ENCODE measurements at places on chromosomes 1 and 21.

GRCh38 chr1:63739452-63739851, 34.4 kb upstream of the ROR1 start:
- DNase-seq: no peak

- no peak for DNase-seq
Measured at GRCh38 chr21:38490411-38491020, 7.8 kb downstream of the ERG start.

DNA sequence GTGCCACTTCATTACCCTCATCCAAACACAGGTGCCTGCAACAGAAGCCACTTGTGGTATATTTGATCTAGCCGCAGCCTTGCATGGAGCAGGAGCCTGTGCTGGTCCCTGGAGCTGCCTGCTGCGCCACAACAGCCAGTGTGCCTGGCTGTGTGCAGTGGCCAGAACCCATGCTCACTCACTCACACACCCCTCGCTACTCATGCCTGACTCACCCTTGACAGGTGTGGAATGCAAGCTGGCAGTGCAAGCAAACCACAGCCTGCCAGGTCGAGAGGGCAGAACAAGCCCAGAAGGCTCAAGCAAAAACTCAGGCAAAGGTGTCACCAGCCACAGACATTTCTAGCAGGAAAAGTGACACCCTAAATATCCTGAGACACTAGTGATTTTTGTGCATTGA, 1510.9 kb downstream of the KCNT2 start:
- no peak for DNase-seq

GRCh38 chr1:104238991-104239390, 489.3 kb downstream of the AMY1C start:
- DNase-seq: no peak

DNA sequence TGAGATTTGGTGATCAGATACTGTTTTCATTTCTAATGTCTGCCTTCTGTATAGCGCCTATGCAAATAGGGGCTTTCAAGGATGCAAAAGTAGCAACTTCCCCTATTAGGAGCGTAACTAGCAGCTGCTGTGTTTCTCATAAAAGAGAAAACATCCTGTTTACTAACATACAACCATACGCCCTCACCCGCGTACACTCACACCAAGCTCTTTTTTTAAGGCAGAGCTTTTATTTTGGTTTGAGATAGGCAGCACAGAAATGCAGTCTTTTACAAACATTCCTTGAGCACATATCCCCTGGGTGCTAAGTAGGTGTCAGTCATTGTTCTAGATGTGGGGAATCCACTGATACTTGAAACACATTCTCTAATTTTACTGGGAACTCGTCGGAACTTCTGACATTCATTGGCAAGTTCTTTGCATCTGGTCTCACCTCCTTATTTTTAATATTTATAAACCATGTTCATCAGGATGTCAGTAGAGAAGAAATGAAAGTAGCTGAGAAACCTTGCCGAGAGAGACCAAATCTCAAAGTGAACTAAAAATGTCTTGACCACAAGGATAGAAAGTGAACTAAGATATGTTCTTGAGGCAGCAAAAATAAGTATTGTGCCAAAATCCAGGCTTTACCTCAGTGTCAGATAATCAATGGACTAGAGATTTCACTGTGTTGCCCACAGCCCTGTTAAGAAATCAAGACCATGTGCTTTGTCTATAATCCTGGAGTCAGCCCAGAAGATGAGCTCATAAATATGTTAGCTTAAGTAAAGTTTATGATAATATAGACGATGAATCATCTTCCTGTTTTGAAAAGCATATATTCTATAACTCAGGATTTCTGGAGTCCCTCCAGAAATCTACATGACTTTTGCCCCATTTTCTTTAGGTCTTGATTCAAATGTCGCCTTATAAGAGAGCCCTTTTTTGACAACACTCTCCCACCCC, 350.9 kb downstream of the ST6GALNAC3 start:
- no peak for DNase-seq

GRCh38 chr1:15900662-15901279, 53.3 kb downstream of the SPEN start:
- no peak for DNase-seq

DNA sequence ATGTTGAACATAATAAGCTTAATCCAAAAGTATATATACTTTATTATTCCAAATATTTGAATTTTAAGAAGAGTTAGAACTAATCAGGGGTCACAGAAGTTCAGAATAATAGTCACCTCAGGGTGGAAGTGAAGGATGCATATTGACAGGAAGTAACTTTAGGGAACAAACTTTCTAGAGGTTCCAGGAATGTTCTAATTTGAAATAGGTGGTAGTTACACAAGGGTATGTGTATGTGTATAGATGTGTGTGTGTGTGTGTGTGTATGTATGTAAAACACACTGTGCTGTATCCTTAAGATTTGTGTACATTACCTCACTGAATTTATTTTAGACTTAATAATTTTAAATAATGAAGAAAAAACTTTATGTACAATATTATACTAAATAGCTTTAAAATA, 110.4 kb downstream of the ACBD6 start:
- no peak for DNase-seq

- no peak for DNase-seq
Measured at GRCh38 chr1:214018386-214019268, 30.9 kb downstream of the PROX1 start.

GRCh38 chr1:203353486-203353885, 2.6 kb upstream of the FMOD start:
- no peak for DNase-seq

DNA sequence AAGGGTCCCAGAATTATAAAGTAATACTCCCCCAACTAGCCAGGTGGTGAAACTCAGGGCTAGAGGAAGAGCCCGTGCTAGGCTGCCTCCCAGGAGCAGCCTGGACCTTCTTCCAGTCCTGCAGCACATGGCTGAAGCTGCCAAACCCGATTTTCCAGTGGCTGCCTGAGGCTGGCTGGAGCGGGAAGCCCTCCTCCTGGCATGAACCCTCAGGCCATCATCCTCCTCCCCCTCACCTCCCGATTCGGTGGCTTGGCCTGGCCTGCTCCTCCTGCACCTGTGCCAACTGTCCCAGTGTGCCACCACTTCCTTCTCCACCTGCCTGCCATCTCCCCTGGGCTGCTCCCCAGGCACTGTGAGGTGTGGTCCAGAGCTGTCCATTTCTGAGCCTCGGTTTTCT, 3.0 kb upstream of the TSPAN1 start:
- DNase-seq: no peak

GRCh38 chr1:52857443-52857842, 14.9 kb downstream of the ZYG11A start:
- no peak for DNase-seq

DNA sequence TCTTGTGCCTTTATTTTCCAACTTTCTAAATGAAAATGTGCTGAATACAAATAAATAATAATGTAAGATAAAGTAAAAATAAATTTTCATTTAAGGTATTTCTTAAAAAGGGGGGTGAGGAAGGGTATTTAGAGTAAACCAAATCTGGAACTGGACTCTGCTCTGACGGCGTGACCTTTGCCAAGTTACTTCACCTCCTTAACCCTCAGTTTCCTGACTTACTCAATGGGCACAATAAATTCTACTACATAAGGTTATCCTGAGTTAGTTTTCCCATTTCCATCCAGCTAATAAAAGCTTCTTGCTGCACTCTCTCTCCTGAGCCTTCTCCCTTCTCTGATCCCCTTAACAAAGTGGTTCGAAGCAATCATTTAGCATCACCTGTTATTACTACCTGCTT, 93.9 kb downstream of the NID1 start:
- DNase-seq: no peak

GRCh38 chr1:12083766-12084165, 20.7 kb downstream of the TNFRSF8 start:
- DNase-seq: no peak

GRCh38 chr1:212452323-212453155, 19.8 kb downstream of the NENF start:
- DNase-seq: no peak

DNA sequence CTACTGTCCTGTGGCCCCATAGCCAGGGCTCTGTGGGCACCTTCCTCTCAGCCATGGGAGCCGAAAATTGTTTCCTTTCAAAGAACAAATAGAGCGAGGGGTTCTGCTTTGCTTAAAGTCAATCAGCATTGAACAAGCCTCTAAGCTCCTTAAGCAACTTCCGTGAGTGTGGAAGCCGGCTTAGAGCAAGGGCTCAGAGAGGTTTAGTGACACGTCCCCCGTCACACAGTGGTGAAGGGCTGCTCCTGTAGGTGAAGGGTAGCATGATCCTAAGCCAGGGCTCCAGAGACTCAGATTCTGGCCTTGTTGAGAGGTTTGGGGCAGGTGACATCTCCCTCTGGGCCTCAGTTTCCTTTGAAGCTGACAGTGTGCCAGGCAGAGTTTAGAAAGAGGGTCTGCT, 94.0 kb upstream of the WNT4 start:
- DNase-seq: no peak

DNA sequence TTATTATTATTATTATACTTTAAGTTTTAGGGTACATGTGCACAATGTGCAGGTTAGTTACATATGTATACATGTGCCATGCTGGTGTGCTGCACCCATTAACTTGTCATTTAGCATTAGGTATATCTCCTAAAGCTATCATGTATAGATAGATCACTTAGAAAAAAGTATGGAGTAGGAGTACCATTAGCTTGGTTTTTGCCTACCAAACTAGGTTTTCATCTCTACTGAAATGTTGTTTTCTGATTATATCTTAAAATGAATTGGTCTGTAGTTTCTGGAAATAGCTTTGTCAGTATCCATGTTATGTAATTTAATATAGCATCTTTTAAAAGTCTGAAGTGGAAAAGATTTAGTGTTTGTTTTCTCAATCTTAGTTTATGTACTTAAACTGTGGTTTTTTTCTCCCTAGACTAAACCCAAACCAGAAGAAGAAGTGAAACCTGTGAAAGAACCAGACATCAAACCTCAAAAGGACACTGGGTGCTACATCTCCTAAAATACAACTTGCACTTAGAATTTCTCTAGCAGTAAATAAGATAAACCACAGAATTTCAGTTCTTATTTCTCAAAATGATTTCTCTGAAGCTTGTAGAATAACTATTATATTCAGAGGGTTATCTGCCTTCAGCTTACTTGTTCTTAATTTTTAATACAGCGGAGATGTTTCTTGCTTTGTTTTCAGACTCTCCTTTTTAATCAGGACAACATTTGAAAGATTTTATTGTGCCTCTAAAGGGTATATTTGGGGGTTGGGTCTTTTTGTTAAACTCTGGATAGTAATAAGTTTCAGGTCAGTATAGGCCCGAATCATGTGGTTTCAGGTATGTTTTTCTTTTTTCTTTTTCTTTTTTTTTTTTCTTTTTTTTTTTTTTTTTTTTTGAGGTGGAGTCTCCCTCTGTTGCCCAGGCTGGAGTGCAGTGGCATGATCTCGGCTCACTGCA, 4.5 kb upstream of the FAM177B start:
- no peak for DNase-seq

DNA sequence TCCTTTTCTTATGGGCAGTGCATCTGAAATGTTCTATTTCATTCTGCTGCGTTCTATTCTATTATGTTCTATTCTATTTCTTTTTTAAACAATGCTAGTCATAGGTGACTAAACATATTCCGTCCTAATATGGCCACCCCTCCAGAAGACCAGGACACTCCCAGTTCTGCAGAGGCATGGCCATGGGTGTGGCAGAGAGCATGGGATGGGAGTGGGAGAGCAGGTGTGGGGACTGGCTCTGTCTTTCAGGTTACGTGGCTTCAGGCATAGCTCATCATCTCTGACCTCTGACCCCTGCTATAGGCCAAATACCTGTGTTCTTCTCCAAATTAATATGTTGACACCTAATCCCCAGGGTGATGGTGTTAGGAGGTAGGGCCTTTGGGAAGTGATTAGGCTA, 33.4 kb upstream of the TLR5 start:
- no peak for DNase-seq

DNA sequence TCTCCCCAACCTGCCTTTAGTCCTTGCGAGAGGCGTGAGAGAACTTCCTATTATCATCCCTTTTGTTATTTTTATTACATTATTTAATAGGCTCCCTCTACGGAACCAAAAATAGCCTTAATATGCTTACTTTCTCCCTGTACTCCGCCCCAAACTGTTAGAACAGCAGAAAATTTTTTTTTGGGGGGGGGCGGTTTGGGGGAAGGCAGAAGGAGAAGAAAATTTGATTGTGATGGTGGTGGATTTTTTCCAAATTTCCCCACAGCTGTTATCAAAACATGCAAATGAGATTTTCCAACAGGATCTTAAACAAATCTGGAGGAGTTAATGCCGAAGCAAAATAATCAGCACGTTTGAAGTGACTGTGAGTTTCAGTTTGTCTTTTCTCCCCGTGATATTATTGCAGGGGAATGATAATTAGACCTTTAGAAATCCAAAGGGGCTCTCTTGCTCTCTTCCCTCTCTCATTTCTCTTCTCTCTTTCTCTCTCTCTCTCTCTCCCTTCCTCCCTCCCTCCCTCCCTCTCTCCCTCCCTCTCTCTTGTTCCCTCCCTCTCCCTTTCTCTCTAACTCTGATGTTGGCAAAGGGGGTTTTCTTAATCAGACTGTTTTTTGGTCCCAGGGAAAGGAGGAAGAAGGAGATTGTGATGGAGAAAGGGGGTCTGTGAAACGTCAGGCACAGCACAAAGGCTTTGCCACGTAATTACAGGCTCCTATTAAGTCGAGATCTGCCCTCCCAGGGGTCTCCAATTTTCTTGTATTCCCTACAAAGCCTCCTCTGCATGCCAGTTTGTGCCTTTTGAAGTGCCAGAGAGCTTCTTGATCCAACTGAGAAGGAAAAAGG, 1.1 kb upstream of the PRRX1 start:
- DNase-seq: no peak

GRCh38 chr1:173112129-173112528, 61.4 kb upstream of the TNFSF18 start:
- peak; percentile 2 for DNase-seq

DNA sequence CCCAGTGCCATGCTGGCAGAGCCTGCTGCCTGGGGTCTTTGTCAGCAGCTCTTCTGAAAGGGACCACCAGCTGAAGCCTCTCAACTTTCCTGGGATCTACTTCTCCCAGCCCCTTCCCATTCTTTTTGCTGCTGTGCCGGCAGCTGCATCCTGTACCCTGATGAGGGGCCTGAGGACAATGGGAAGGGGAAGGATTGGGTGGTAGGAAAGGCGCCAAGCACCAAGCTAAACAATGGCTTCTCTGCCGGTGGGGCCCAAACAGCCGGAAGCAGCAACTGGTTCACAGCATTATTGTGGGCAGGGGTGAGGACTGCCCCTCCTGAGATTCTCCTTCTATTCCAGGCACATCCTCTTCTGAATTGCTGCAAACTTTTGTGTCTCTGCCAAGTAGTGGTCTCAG, 5.0 kb upstream of the EFCAB14 start:
- no peak for DNase-seq

- DNase-seq: no peak
Measured at GRCh38 chr1:116329524-116330341, 43.3 kb upstream of the ATP1A1 start.

DNA sequence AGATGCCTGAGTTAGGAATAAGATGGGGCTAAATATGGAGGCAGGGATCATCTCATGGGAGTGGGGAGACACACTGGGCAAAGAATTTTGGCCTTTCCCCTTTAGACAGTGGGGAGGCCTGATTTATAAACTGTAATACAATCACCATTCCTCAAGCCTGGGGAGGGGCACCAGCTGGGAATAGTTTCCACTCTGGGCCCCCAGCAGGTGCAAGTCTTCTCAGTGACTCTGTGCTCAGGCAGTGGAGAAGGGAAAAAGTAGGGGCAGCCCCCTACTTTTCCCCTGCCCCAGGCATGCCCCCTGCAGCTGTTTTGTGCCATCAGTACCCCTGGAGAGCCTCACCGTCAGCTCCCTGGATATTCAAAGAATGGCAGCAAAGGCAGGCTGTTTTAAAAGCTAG, 19.1 kb downstream of the COA7 start:
- no peak for DNase-seq

GRCh38 chr1:228405979-228406228, 731 bp downstream of the TRIM11 start:
- DNase-seq: no peak

- no peak for DNase-seq
Measured at GRCh38 chr1:22633697-22634463, 2.5 kb upstream of the C1QA start.

Measured in CD4-positive, alpha-beta T cell treated with Interferon gamma for 1 hour (primary cell).